CD4-positive, alpha-beta memory T cell (primary cell): ENCODE measurements at places on chromosomes 6 and 20. TPM values are rescaled to one million over a fixed set of nuclear protein-coding genes. Genes with fewer than 3 reads are reported as not detected.

ABRACL gene
- polyA plus RNA-seq, result 249 TPM

HLA-DRA gene
- 112 TPM for polyA plus RNA-seq

FKBP1C gene
- not detected for polyA plus RNA-seq

ANKRD66 gene
- polyA plus RNA-seq, result not detected

RIPOR3 gene
- polyA plus RNA-seq, result 0.49 TPM

PRKN gene
- 0.50 TPM for polyA plus RNA-seq

DDX43 gene
- polyA plus RNA-seq, result 0.49 TPM

GPLD1 gene
- 0.30 TPM for polyA plus RNA-seq

HEY2 gene
- not detected for polyA plus RNA-seq

TCP11 gene
- polyA plus RNA-seq, result not detected

PAK1IP1 gene
- polyA plus RNA-seq, result 11.6 TPM

RBPJL gene
- not detected for polyA plus RNA-seq

SPEF1 gene
- polyA plus RNA-seq, result not detected

CCN2 gene
- not detected for polyA plus RNA-seq

DEFB124 gene
- not detected for polyA plus RNA-seq

SLC26A8 gene
- polyA plus RNA-seq, result not detected

C6orf52 gene
- polyA plus RNA-seq, result 1.5 TPM

EDN3 gene
- polyA plus RNA-seq, result 0.15 TPM

GSTA4 gene
- polyA plus RNA-seq, result 1.7 TPM

MDFI gene
- polyA plus RNA-seq, result not detected

TGM2 gene
- polyA plus RNA-seq, result 0.09 TPM

TOMM34 gene
- 23.4 TPM for polyA plus RNA-seq

DDO gene
- polyA plus RNA-seq, result not detected

ACSS2 gene
- 14.1 TPM for polyA plus RNA-seq

MAFB gene
- 0.07 TPM for polyA plus RNA-seq

SHLD1 gene
- polyA plus RNA-seq, result 20.2 TPM

HS3ST5 gene
- not detected for polyA plus RNA-seq

CCR6 gene
- polyA plus RNA-seq, result 124 TPM

RFX6 gene
- polyA plus RNA-seq, result not detected

SCGN gene
- not detected for polyA plus RNA-seq
